Epithelial cell of proximal tubule (primary cell): ENCODE measurements at places on chromosomes 16 and 17.

GRCh38 chr17:35089586-35090296, 26.2 kb upstream of the RFFL start:
- no peak for DNase-seq

DNA sequence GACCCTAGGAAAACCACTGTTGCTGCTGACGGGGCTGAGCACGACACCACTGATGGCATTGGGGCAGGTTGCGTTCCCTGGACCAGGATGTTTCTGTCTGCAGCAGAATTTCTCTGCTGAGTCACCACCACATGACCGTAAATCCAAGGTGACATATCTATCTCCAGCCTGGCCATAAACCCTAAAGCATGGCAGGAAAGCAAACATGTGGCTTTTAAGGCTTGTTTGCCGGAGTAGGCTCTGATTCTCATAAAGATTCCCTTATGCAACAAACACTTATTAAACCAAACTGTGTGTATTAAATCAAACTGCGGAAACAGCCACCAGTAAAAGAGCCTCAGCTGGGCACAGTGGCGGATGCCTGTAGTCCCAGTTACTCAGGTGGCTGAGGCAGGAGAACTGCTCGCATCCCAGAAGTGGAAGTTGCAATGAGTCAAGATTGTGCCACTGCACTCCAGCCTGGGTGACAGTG, 17.3 kb downstream of the MPHOSPH6 start:
- DNase-seq, result no peak

- DNase-seq, result no peak
Measured at GRCh38 chr17:21125862-21126261, 902 bp upstream of the DHRS7B start.

- DNase-seq, result no peak
Measured at GRCh38 chr17:62587554-62587953, 39.9 kb upstream of the MRC2 start.

GRCh38 chr17:36196131-36196486, 449 bp downstream of the CCL3L1 start:
- no peak for DNase-seq

DNA sequence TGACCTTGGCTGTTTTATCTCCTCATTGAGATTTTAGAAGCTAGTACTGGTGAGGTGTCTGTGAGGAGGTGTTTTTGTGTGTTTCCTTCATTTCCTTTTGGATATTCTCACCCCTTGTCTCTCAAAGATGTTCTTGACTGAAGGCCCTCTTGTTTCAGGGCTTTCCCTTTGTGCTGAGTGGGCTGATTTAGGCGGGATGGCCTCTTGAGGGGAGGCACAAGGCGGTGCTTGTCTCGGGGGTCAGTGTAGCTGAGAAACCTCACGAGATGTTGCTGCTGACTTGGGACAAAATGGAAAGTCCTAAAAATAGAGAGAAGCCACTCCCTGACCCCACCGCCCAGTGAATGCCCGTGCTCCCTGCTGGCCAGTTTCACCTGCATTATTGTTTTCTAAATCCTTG, 14.2 kb downstream of the CRAMP1 start:
- no peak for DNase-seq

GRCh38 chr16:11354733-11355574, 9.7 kb downstream of the RMI2 start:
- DNase-seq, result no peak

DNA sequence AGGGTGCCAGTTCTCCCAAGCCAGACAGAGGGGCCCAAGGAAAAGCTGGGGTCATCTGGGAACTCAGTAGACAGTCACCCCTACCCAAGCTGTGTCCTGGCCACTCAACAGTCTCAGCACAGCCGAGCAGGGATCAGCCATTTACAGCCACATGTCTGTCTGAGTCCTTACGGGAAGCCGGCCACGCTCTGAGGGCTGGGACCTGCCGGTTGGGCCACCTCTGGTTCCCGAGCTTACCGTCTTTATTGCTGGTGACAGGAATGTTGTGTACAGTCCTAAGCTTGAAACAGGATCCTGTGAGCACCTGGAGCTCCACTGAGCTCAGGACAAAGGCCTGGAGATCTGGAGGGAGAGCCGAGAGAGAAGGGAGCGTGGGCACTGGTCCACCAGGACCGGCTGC, 59.8 kb downstream of the TIMM22 start:
- DNase-seq, result no peak

DNA sequence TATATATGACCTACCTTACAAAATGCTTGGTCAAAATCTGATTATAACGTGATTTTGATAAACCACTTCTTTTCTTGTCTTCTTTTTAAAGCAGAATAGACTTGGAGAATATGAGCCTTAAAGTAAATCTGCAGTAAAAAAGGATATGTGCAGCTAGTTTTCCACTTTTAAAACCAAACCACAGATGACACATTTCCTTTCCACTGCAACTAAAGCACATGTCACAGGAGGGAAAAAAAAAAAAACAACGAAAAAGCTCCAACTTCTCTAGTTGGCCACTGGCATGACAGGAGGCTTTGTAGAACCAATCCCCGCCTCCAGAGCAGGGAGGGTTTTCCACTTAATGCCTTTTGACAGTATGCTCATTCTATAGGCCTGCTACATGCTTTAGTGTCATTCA, at the start of gene EVI2A:
Gene EVI2A (minus strand): TSS at position 142 of the 400 bp plus-strand sequence. CDS start 2,609 bp downstream, outside the sequence.
- no peak for DNase-seq

- no peak for DNase-seq
Measured at GRCh38 chr17:51152766-51153209, 571 bp upstream of the NME1 start.

GRCh38 chr17:65139101-65139764, 2.1 kb downstream of the RGS9 start:
- DNase-seq, result no peak

DNA sequence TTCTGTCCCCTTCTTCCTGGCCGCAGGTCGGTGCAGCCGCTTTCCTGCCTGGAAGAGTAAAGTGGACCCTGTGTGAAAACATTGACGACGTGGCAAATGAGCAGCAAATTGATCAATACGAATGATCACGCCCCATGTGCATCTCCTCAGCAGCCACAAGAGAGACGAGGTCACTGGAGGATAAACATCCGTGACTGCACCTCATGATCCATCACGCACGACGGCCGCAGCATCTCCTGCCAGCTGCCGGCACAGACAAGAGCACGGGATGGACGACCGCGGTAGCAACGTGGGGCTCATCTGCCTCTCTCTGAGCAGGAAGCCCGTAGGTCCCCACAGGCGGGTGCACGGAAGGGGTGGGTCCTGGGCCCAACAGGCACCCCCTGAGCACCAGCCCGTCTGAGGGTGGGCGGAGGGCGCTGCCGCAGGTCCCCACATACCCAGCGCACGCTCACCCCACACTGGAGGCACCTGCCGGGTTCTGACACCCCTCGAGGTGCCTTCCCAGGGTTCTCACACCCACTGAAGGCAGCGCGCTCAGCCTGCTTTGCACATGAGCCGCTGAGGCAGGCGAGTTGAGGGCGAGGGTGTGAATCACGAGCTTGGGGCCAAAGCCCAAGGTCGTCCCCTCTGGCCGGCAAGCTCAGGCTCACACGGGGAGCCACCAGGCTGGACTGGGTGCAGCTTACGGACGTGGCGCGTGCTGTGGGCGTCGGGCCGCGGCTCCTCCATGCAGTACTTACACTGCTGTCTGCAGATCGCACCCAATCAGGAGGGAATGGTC, 12.3 kb upstream of the CDH15 start:
- no peak for DNase-seq

GRCh38 chr16:47049901-47050583, 76.6 kb upstream of the DNAJA2 start:
- no peak for DNase-seq
